T-helper 17 cell (primary cell): ENCODE measurements at places on chromosomes 16 and 17. TPM values are rescaled to one million over a fixed set of nuclear protein-coding genes. Genes with fewer than 3 reads are reported as not detected.

Gene TSPOAP1
- total RNA-seq = 32.8 TPM

Gene EEF2KMT
- total RNA-seq = 4.4 TPM

Gene PRR35
- not detected for total RNA-seq

DNA sequence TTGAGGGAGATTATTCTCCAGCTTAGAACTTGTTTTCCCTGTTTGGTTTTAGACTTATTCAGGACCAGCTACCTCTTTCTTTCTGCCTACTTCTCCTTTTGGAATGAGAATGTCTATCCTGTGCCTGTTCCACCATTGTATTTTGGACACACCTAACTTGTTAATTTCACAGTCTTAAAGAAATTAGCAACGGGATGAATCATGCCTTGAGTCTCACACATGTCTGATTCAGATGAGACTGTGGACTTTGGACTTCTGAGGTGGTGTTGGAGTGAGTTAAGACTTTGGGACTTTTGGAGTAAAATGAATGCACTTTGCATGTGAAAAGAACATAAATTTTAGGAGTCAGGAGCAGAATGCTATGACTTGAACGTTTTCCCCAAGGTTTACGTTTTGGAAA, 581.4 kb downstream of the CDH11 start:
- no peaks in the 10 kb centered on the region for H3K27me3 ChIP-seq
- DNase-seq = no peak
- H3K4me3 ChIP-seq = no peak overlapping the region
- H3K27ac ChIP-seq = no peak overlapping the region
- H3K36me3 ChIP-seq = no peaks in the 10 kb centered on the region

GRCh38 chr16:66093191-66093590, 273.3 kb upstream of the CDH5 start:
- H3K4me1 ChIP-seq = no peaks in the 10 kb centered on the region
- no peaks in the 10 kb centered on the region for H3K36me3 ChIP-seq
- no peak overlapping the region for H3K4me3 ChIP-seq

GRCh38 chr16:84156342-84156784, 11.3 kb downstream of the DNAAF1 start:
- H3K27ac ChIP-seq = no peak overlapping the region
- H3K36me3 ChIP-seq = peaks cover 4% of the 10 kb centered on the region
- no peak overlapping the region for H3K4me3 ChIP-seq
- no peak for DNase-seq
- H3K4me1 ChIP-seq = peaks cover 4% of the 10 kb centered on the region
- peaks cover 46% of the 10 kb centered on the region for H3K27me3 ChIP-seq

DNA sequence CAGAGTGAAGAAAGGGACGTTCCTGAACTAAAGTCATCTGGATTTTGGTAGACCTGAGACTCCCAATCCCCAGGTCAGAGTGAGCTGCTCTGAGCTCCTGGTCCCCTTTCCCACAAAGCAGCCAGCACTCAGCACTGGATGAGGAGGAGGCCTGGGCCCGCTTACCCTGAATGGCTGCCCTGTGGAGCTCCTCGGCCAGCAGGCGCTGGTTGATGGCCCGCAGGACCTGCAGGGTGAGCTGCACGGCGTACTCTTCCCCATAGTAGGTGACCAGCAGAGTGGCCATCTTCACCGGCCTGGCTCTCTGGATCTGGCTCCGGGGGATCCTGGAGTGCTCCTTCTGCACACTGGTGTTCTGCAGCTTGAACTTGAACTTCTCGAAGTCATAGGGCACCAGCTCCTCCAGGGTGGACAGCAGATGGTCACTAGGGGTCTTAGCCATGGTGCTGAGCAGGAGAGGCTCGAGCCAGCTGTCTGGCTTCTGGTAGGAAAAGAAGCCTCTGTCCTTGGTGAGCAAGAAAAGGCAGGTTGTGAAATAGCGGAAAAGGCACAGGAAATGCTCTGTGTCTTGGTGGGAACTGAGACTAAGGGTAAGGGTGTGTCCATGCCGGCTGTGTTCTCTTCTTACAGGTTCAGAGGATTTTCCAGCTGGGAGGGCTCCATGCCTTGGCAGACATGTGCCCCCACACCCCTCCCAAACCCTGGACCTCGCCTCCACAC, at the start of gene MEFV:
Gene MEFV, minus strand, starts transcription at position 488 of the 720 bp plus-strand sequence. Its CDS starts 46 bp downstream, at position 442.
- no peaks in the 10 kb centered on the region for H3K4me1 ChIP-seq
- peaks cover under 1% of the 10 kb centered on the region for H3K27me3 ChIP-seq
- H3K36me3 ChIP-seq = no peaks in the 10 kb centered on the region
- DNase-seq = no peak
- H3K27ac ChIP-seq = no peak within 1 kb of the TSS

DNA sequence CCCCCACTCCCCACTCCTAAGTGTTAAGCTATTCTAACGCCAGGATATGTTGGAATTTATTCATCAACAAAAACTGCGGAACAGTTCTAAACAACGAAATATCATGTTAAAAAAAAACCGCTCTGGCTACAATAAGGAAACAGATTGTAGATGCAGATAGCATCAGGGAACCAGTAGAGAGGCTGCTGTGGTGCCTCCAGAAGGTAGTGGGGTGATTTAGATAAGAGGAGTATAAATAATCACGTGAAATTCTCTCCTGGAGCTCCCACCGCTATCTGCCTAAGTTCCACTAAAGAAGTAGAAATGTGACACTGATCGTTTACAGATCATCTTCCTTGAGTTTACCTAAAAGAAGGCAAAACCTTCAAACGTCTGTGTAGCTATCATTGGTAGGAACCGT, 8.0 kb downstream of the AHSP start:
- peaks cover 38% of the 10 kb centered on the region for H3K27me3 ChIP-seq
- H3K27ac ChIP-seq = no peak overlapping the region
- H3K4me3 ChIP-seq = no peak overlapping the region
- H3K4me1 ChIP-seq = peaks cover 2% of the 10 kb centered on the region
- no peaks in the 10 kb centered on the region for H3K36me3 ChIP-seq

DNA sequence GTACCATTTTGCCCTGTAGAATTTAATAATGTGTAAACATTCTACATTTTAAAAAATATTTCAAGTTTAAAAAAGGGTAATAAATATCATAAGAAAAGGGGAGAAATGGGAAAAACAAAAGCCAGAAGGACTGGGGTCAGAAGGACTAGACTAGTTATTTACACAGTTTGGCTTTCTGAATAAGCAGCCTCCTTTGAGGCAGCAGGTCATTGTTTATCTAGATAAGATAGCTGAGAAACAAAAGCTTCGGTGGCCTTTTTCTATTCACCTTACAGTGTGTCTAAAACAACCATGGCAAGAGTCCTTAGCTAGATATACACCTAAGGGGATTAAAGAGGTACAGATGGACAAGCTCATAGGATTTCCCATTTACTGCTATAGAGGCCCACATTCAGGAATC, 396.5 kb upstream of the PMFBP1 start:
- H3K4me1 ChIP-seq = peaks cover 2% of the 10 kb centered on the region
- H3K4me3 ChIP-seq = no peak overlapping the region
- DNase-seq = no peak
- H3K27ac ChIP-seq = no peak overlapping the region
- H3K36me3 ChIP-seq = no peaks in the 10 kb centered on the region

GRCh38 chr16:72985148-72985941, 62.6 kb downstream of the ZFHX3 start:
- H3K4me1 ChIP-seq = no peaks in the 10 kb centered on the region
- H3K27me3 ChIP-seq = peaks cover 12% of the 10 kb centered on the region
- no peak overlapping the region for H3K4me3 ChIP-seq
- no peak for DNase-seq
- no peaks in the 10 kb centered on the region for H3K36me3 ChIP-seq
